ENCODE measurements at places on chromosomes 7 and 10.
A peak's percentile ranks its signal among the peaks of the same experiment; 100 is the strongest.

DNA sequence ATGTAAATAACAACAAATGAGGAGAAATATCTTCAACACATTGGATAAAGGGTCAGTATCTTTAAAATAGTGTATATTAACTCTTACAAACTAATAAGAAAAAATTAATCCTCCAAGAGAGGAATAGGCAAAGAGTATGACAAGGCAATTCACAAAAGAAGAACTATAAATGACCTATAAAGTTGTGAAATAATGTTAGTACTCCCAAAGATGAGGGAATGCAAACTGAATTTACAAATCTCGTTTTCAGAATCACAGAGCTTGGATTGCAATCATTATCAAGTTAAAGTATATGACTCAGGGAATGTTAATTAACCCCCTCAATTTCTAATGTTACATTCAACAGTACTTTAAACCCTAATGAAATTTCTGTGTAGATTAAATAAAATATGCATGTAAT, 87.3 kb upstream of the TARP start:
- DNase-seq, result peak; percentile 14

GRCh38 chr7:69674701-69675182, 76.5 kb downstream of the AUTS2 start:
- DNase-seq, result no peak

DNA sequence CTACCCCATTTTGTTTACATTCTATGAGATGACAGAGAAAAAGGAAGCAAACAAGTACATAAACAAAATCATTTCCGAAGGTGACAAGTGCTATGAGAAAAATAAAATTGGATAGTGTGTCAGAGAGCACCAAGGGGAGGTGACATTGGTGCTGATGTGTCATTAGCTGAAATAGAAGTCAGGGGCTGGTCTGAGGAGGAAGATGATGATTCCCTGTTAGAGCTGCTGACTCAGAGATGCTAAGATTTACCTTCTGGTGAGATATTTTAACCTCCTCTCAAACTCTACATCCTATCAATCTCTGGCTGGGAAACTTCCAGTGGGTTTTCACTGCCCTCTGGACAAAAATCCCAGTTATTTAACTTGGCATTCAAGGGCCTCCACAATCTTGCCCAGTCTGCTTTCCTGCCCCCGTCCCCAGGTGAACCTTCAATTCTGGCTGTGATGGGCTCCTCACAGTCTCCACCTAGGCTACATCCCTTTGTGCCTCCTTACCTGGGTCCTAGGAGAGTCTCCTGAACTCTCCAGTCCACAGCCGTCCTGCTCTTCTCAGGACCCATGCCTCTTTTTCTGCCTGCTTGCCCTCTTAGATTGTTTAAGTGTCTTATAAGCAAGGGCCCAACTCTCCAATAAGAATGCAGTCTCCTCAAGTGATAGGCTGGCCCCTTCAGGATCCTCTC, 26.6 kb downstream of the DUSP5 start:
- no peak for DNase-seq

DNA sequence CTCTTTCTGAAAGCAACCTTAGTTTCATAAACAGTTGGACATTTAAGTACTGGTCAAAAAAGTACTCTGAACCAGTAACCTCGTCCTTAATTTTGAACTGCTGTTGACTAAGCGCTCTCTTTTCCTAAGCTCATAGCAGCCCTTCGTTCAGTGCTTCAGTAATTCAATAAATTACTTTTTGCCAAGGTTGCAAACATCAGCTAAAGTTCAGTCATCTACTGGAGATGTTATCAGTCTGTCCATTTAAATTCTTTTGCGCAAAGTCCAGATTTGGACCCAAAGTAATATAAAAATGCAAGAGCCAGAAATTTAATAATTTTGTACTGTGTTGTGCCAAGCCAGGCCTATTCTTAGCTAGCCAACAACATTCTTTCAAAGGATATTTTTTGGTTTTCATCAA, 8.4 kb downstream of the PTPRE start:
- DNase-seq, result no peak

- no peak for DNase-seq
Measured at GRCh38 chr10:88077977-88078376, 214.6 kb downstream of the PTEN start.

GRCh38 chr10:436911-437665, 252.4 kb downstream of the DIP2C start:
- no peak for DNase-seq

DNA sequence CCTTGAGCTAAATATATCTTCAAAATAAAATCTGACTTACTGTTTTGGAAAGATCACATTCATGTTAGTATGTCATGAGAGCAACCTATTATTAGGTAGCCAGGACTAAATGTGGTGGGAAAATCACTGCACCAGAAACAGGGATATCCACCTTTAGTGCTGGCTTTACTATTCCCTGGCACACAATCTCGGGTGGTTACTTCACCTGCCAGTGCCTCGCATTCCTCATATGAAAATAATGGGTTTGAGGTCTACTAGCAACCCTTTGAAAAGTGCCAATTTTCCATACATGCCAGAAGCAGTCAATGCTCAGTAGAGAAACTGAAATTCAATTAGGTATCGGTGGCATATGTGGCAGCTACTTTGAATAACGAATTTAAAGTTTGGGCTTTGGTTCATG, 36.8 kb downstream of the PTN start:
- DNase-seq, result no peak

DNA sequence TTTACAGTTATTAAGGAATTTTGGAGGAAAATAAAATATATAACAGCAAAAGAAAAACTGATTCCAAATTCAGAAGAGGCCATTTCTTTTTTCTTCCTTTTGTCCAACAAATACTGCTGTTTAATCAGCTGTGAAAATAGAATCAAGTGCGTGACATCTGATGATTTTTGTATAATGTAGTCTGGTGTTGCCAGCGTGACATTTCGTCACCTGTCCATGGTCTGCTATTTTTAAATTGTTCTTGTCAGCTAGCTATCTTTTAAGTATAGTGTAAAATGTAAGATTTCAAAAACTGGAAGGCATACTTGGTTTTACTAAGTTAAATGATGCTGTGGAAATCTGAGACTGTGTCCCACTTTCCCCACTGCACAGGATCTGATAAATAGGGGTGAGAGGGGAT, 105.9 kb downstream of the CPEB3 start:
- DNase-seq, result no peak
